ENCODE measurements at places on chromosomes 7 and 10.

- no peak for DNase-seq
These were observed 21.7 kb upstream of the STRIP2 start for GRCh38 chr7:129412501-129412900.

DNA sequence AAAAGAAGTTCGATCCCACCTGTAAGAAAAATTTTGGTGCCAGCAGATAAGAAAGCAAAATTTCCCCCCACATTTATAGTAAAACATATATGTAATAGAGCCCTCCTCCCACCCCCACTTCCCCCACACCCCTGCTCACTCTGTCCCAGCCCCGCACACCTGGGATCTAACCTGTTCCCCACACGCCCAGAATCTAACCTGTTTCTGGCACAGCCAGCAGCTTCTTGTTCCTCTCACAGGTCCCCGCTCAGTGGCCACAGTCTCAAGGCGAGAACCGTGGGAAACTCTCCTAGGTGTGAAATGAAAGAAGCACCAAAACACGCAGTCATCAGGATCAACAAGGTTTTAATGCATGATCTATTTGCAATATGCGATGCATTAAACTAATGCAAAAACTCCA lies 32.8 kb downstream of the LYZL1 start:
- no peak for DNase-seq

GRCh38 chr7:139457153-139457946 lies 26.1 kb downstream of the KLRG2 start:
- no peak for DNase-seq

- DNase-seq, result no peak
These were observed 187.9 kb downstream of the PLXDC2 start for GRCh38 chr10:20004087-20004523.

- no peak for DNase-seq
These were observed 88.9 kb upstream of the CSTF2T start for GRCh38 chr10:51788273-51788672.

GRCh38 chr10:69925111-69925510 lies 123.4 kb downstream of the COL13A1 start:
- DNase-seq, result no peak

DNA sequence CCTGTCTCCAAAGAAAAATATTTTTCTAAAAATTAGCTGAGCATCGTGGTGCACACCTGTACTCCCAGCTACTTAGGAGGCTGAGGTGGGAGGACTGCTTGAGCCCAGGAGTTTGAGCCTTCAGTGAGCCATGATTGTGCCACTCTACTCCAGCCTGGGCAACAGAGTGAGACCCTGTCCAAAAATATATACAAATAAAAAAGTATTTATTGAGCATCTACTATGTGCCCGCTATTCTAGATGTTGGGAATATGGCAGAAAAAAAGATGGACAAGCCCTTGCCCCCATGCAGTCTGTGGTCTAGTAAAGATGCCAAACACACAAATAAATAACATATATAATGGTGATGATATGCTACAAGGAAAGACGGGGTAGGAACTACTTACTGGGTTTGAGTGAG lies 4.3 kb upstream of the STX1A start:
- DNase-seq, result no peak

DNA sequence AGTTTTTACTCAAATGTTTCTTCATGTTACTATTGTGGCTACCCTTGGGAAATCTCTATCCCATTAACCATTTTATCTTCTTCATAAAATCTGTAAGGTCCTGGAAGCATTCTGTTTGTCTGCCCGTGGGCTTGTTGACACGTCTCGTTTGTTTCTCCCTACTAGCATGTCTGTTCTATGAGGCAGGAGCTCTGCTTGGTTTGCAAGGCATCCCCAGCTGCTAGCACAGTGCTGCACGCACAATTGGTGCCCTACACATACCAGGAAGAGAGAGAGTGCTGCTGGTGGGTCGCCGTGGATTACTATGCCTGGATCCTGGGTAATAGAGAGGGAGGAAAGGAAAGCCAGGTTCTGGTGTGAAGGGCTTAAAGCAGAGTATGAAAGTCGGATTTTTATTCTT lies 166.1 kb upstream of the TNS3 start:
- DNase-seq, result no peak

DNA sequence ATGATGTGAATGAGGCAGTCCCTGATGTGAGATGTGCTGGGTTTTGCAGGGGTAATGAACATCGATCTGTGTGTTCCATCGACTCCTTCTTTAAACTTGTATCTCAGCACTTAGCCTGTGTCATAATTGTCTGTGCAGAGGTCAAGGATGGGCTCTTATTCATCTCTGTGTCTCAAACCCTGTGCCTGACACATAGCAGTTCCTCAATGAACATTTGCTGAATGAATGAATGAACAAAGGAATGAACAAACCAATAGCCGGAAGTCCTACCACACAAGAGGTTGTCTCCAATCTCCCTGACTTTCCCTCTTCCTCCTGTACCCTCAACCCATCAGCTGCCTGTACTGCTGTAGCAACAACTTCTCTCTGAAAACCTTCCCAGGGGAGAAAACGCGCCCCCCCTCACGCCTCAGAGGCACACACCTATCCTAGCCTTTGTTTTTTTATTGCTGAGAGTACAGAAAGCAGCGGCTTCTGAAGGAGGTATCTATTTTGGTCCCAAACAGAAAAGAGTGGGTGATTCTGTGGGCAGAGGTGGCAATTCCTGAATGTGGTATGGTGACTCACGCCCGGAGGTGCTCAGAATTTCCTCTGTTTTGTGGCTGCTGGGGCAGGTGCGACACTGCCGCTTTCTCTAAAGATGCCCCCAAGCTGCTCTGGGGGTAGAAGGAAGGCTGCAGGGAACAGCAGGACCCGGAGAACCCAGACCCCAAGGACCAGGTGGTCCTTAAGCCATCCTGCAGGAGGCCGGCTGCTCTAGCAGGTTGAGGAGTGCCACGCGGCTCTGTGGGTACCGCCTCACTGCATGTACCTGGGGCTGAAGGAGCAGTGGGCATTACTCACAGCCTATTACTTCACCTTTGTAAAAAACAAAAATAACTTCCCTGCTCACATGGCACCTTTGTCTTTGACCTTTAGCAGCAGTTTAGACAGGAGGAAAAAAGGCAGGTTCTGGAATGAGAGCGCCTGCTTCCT lies 9.6 kb downstream of the IL2RA start:
- no peak for DNase-seq

GRCh38 chr10:29379208-29379607 lies 90.3 kb downstream of the LYZL1 start:
- DNase-seq, result no peak

- DNase-seq, result no peak
These were observed 31.9 kb downstream of the HEPACAM2 start for GRCh38 chr7:93194386-93194785.

DNA sequence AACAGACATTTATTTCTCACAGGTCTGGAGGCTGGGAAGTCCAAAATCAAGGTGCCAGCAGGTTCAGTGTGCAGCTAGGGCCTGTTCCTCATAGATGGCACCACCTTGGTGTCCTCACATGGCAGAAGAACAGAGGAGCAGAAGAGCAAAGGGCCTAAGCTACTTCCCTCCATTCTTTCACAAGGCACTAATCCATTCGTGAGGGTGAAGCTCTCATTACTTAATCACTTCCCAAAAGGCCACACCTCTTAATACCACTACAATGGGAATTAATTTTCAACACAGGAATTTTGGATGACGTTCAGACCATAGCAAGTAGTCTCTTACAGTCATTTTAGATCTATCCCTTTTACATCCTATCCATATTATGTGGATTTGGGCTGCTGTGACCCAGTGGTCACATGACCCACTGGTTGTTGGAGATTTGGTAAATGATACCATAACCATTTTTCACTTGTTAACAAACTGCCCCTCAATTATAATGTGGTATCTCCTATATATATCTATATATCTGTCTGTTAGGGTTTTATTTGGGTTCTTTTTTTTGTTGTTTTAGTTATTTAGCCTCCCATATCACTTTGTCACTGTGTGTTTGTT lies 63.4 kb downstream of the BBS9 start:
- no peak for DNase-seq

GRCh38 chr7:113561446-113561845 lies 357.4 kb downstream of the PPP1R3A start:
- no peak for DNase-seq

DNA sequence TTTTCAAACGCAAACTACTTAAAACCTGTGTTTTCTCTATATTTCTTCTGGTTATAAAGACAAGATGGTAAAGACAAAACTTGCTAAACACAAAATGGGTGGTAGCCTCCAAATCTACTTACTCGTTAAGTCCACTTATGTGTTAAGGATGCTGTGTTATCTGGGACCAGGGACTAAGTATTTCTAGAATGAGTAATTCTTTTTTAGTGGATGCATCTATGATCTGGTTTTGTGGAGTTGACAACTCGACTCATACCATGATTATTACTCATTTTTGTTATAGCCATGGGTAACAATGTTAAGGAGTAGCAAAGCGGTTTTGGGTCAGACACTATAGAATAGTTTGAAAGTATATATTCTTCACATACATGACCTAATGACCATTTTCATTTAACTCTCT lies 239.5 kb upstream of the FOXP2 start:
- no peak for DNase-seq

DNA sequence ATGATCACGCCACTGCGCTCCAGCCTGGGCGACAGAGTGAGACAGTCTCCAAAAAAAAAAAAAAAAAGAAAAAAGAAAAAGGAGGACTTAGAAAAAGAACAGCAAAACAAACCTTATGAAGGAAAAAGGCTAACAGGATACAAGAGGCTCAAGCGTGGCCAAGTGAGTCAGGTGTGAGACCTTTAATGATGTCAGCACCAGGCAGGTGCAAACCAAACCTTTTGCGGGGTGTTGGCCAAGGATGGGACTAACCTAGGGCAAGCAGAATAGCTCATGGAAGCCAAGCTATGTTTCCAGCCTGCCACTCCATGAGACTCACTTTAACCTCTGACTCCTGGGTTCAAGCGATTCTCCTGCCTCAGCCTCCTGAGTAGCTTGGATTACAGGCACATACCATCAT lies 11.3 kb upstream of the GNA12 start:
- no peak for DNase-seq

DNA sequence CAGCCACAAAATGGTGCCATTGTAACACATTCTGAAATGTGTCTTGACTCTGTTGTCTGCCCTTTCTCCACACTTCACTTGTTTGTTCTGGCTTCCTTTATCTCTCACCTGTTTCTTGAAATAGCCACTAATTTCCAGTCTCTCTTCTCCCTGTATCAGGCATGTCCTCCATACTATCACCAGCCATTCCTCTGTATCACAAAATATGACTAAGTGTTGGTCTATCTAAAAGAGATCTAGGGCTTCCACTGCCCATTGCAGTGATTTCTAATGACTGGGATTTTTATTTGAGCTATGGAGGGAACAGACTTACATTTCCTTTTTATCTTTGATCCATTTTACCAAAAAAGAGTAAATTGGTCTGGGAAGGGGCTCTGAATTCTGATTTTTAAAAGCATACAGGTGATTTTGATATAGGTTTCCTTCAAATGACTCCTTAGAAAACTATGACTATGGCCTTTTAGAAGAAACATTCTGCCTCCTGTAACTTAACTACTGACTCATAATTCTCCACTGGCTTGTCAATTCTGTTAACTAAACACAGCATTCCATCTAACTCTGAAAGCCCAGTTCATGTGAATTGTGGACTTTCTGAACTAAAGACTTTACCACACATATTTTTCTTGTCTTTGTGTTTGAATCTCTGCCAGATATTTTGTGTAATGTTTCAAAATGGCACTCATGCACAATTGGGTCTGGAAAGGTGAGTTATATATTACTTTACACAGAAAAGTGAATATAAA lies 1121.4 kb downstream of the XPNPEP1 start:
- no peak for DNase-seq

DNA sequence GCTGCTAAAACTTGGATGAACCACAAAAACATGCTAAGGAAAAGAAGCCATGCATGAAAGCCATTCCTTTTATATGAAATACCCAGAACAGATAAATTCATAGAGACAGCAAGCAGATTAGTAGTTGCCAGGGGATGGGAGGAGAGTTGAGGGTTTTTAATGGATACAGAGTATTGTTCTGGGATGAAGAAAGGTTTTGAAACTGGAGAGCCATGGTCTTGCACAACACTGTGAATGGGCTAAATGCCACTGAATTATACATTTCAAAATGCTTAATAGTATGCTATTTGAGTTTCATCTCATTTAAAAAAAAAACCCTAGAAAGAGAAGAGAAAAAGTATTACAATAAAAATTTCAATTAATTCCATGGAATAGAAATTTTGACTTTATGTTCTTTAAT lies 154.3 kb downstream of the GNAT3 start:
- DNase-seq, result no peak

GRCh38 chr10:114885443-114885842 lies 52.6 kb upstream of the TRUB1 start:
- no peak for DNase-seq

All from NCI-H526 treated with DMSO at 0.1 percent for 48 hours (cell line).